NCI-H226 (cell line): ENCODE measurements at places on chromosomes 7 and 10.

DNA sequence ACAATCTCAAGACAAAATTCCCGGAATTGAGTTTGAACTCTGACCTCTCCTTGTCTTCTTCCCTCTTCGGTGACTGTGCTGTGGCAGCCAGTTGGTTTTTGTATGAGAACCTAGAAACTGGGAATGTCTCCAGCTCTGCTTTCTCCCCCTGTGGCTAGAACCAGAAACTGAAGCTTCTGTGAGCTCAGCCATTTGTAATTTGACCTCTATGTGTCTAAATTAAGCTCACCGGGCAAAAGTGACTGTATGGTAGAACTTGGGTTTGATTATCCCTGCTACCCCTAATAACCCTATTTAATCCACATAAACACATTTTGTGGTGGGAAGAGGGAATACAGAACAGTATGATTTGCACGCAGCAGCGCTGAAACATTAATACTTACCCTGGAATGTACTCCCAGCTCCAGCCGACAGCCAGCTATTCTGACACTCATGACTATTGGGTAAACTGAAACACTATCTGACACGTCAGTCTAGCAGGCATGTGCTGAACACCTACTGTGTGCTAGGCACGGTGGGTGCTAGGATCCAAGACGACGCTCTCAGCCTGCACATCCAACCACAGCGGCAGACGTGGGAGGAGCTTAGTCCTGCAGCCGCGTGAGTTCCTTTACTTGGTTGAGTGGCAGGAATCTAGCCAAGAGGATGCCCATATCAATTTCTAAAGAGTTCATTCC lies 324.8 kb downstream of the SFMBT2 start:
- DNase-seq = no peak

DNA sequence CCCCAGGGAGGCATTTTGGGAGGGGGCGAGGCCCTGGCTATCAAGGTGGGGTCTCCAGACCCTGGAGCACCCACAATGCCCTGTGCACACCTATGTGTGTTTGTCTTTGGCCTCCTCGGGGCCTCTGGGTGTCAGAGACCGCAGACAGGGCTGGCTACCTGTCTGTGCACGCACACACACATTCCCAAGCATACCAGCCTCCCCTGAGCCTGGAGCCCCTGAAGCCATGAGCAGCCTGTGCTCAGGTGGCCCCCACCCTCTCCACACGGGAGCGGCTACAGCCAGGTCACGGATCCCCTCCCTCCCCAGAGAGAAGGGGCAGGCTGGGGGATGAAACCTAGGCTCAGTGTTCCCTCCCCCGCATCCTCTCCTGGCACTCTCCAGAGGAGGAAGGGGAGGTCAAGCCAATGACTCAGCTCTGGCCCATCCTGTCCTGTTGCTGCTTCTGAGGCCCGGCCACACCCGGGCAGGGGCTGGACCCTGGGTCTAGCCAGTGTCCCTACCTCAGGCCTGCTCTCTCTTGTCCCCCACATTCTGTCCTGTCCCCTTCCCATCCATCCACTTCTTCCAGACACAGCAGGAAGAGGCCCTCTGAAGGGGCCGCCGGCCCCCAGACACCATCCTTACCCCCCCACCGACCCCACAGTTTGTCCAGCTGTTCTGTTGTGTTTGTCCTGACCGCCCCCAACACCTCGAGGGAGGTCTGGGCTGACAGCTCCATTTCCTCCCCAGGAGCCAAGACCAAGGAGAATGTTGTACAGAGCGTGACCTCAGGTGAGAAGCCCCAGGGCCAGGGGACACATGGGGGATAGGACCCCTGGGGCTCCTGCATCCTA lies 720 bp downstream of the SNCG start:
- DNase-seq = peak; percentile 76

GRCh38 chr10:124429576-124429975 lies 10.9 kb upstream of the OAT start:
- no peak for DNase-seq

DNA sequence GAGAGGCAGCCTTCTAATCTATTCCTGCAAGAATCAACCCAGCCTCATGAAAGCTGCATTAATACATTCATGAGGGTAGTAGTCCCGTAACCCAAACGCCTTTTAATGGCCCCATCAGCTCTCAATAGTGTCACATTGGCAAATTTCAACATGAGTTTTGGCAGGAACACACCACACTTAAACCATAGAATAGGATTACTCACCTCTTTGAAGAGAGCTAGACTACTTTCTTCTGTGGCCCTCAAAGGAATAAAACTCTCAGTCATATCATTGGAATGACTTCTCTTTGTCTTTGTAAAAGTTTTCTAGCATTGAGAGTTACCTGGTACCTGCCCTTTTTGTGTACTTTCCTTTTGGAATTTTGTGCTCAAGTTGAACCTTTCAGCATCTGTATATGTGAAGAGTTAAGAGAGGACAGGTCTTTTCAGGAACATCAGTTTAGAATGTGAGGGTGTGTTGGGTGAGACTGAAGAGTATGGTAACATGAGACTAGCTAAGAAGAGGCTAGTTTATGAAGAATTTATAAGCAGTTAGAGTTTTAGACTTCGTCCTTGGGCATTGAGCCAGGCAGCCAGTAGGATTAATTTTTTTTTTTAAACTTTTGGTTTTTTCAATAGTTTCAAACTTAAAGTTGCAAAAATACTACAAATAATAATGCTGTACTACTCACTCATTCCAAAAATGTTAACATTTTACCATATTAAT lies 92.6 kb downstream of the MLLT10 start:
- DNase-seq = no peak
